Stimulated activated CD4-positive, alpha-beta T cell treated with anti-CD3 and anti-CD28 coated beads, Interleukin-1b, Interleukin-23, amount 100 ng/mL, for 48 hours (primary cell): ENCODE measurements at places on chromosomes 1 and 21.

DNA sequence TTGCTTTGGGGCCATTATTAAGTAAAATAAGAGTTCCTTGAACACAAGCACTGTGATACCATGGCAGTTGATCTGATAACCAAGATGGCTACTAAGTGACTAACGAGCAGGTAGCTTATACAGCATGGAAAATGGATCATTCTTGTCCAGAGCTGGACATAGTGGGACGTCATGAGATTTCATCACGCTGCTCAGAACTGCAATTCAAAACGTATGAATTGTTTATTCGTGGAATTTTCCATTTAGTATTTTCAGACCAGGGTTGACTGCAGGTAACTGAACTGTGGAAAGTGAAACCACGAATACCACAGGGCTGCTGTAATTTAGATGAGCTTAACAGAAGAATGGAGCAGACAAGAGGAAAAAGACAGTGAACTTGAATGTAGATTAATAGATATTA, 38.9 kb downstream of the CCDC18 start:
- peak; percentile 6 for DNase-seq

DNA sequence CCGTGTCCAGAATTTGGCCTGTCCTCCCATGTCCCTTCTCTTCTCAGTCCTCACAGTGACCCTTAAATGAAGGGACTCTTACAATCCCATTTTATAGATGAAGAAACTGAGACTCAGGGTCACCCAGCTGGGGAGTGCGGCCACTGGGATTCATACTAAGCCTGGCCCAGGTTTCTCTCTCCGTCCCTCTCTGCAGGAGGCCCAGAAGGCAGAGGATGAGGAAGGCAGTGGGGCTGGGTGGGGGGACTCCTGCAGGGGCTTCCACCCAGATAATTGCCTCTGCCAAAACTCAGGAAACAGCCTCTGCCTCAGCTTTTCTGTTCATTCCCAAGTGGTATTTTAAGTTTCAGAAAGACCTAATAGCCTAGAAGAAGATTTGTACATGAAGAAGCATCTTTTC, 299.8 kb downstream of the MATN1 start:
- DNase-seq = no peak

GRCh38 chr1:161999301-162000052, 24.2 kb downstream of the OLFML2B start:
- no peak for DNase-seq

- DNase-seq = no peak
Measured at GRCh38 chr1:39617488-39618049, 21.9 kb downstream of the HEYL start.

DNA sequence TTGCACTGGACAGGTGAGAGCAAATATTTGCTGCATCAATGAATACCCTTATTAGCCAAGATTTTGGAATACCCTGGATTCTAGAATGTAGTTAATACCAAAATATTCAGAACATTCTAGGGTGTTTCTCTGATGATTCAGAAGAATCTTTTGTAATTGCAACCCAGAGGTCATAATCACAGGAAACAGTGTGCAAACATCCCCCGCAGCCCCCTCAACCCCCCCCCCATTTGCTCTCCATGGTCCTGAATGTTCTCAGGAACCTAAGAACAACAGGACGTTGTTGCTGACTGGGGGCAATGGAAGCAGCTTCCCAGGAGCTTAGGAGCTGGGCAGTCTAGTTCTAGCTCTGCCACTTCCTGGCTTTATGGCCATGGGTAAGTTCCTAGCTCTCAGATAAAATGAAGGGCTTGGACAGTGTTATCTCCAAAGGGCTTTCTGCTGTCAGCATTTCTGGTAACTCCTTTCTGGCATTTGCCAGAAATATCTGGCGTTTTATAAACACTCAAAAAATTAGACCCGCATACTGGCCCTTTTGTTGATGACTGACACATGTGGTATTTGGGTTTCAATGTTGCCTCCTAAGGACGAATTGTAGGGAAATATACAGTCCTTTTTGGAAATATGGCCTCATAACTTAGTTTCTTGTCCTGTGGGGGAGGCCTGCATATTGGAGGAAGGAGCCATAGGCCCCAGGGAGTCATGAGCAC, 178.6 kb downstream of the RRAGC start:
- DNase-seq = no peak

DNA sequence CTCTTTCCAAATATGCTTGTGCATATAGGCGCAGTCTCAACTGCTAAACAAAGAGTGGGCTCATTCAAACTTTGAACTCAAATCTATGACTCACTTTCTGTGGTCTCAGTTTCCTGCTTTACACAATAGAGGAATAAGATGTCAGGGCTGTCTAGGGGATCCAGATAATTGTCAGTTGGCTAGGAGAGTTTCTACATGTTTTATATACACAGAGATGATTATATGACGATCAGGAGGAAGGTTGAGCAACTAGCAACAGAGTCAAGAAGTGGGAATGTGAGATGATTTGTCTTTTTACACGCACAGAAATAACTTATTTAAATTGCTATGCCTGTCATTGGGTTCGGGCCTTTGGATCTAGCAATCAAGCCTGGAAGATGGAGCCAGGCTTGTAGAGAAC, 299.4 kb upstream of the LYPLAL1 start:
- DNase-seq = no peak

DNA sequence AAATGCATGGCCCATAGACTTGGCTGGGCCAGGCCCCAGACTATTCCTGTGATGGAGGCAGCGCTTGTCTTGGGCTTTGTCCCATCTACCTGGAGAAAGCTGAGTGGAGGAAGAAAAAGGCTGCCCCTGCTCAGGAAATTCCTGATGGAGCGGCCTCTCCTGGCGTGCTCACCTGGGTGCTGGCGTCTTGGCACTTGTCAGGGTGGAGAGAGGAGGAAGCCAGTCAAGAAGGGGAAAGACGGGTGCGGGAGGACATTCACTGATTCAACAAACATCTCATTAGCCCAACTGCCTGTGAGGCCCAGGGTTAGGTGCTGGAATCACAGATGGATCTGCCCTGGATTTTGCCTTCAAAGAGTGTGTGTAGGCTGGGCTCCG, 16.1 kb downstream of the ALPL start:
- DNase-seq = no peak

DNA sequence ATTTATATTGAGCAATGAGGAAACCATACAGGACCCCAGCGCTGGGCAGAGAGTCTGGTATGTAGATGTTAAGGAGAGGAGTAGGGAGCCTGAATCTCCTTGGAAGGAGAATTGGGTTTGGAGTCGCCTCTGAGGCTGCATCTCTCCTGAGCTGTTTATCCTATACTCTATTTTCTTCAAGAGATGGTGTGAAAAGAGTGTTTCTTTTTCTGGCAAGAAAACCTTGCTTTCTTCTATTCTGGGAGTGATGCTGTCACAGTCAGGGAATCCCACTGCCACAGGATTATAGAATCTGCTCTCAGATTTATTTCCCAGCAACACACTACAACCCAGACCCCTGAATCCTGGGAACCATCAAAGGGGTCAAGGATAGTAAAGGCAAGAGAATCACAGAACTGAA, 3.3 kb downstream of the LURAP1 start:
- no peak for DNase-seq

DNA sequence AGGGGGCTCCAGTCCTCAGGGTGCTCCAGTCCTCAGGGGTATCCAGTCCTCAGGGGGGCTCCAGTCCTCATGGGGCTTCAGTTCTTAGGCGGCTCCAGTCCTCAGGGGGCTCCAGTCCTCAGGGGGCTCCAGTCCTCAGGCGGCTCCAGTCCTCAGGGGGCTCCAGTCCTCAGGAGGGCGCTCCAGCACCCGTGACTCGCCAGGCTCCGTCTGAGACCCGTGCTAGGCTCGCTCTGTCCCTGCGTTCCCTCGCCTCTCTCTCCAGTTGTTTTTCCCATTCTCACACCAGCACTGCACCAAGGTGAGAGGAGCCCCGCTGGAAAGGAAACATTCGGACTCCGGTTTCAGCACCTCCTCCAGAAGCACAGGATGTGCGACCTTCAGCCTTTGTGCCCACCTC, 9.4 kb upstream of the OR2M2 start:
- no peak for DNase-seq

GRCh38 chr1:198337886-198338285, 181.1 kb downstream of the NEK7 start:
- DNase-seq = no peak

- no peak for DNase-seq
Measured at GRCh38 chr21:35028451-35028978, 20.6 kb downstream of the RUNX1 start.

GRCh38 chr1:236257216-236257615, 24.5 kb downstream of the ERO1B start:
- no peak for DNase-seq

- DNase-seq = peak; percentile 32
Measured at GRCh38 chr1:76257823-76258222, 183.3 kb downstream of the ST6GALNAC3 start.

DNA sequence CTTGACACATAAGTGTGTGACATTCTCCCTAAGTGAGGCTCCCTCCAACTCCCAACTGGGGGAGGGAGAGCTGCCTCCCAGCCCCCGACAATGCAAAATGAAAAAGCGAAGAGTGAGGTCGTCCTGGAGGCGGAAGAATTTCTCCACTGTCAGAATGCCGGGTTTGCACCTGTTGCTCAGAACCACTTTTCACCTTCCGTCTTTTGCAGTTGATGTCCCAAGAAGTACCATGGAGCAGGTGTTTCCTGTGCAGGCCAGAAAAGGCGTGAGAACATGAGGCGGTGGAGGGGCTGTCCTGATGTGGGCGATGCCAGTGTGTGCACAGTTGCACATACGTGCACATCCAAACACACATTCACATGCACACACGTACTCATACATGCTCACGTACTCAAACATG, 158.6 kb upstream of the AJAP1 start:
- DNase-seq = no peak

- DNase-seq = no peak
Measured at GRCh38 chr1:235511470-235512240, 7.4 kb upstream of the B3GALNT2 start.

DNA sequence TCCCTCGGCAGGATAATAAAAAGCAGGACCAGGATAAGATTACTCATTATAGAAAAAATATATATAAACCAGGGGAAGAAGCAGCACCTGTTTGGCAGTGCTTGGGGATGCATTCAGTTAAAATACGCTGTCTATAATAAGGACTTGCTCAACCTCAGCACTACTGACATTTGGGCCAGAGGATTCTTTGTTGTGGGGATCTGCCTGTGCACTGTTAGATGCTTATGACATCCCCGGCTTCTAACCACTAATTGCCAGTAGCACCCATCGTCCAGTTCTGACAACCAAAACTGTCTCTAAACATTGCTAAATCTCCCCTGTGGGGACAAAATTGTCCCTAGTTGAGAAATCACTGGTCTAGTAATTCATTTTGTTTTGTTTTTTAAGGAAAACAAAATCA, 242.1 kb downstream of the SLC45A1 start:
- DNase-seq = no peak
